SJSA1 (cell line): ENCODE measurements at places on chromosomes 1 and 21.

GRCh38 chr1:161973924-161974845 is 49.5 kb downstream of the OLFML2B start:
- no peaks in the 10 kb centered on the region for H3K27me3 ChIP-seq
- H3K36me3 ChIP-seq = no peaks in the 10 kb centered on the region
- peaks cover 7% of the 10 kb centered on the region for H3K4me1 ChIP-seq
- no peak overlapping the region for H3K27ac ChIP-seq
- no peak overlapping the region for H3K4me3 ChIP-seq
- no peak for DNase-seq

- no peaks in the 10 kb centered on the region for H3K27me3 ChIP-seq
- H3K27ac ChIP-seq = no peak overlapping the region
- no peak overlapping the region for H3K4me3 ChIP-seq
- DNase-seq = no peak
- H3K4me1 ChIP-seq = peaks cover 4% of the 10 kb centered on the region; the same call in 1 of the 2 replicates
Measured at GRCh38 chr1:160411271-160412027, 11.1 kb downstream of the VANGL2 start.

GRCh38 chr1:37949524-37950152 is 2.8 kb upstream of the INPP5B start:
- H3K4me1 ChIP-seq = peaks cover 20% of the 10 kb centered on the region
- no peak for DNase-seq
- H3K27me3 ChIP-seq = no peaks in the 10 kb centered on the region
- no peak overlapping the region for H3K27ac ChIP-seq
- peaks cover 4% of the 10 kb centered on the region; the same call in 1 of the 2 replicates for H3K36me3 ChIP-seq

GRCh38 chr1:32623775-32624174 is 26.6 kb downstream of the ZBTB8OS start:
- no peak overlapping the region for H3K4me3 ChIP-seq
- H3K36me3 ChIP-seq = peaks cover 50% of the 10 kb centered on the region
- no peaks in the 10 kb centered on the region for H3K27me3 ChIP-seq
- H3K27ac ChIP-seq = no peak overlapping the region

DNA sequence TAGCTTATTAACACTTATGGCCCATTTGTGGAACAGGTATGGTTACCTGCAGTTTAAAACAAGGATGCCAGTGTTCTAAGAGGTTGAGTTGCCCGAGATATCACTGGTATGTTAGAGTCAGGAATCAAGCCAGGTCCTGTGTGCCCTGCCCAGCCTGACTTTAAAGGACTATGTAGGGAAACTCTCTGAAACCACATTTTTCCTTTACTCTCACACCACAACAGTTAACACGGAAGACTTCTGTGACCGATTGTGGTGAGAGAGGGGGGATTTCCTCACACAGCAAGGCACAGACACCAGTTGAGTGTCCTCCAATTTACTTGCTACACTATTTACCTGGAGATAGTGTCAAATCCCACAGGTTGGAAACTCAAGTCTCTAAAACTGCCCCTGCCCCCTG is 47.8 kb downstream of the UCK2 start:
- H3K4me3 ChIP-seq = no peak overlapping the region
- DNase-seq = no peak
- no peaks in the 10 kb centered on the region for H3K36me3 ChIP-seq
- no peaks in the 10 kb centered on the region for H3K27me3 ChIP-seq

GRCh38 chr1:160776178-160776577 is 19.8 kb upstream of the LY9 start:
- H3K4me1 ChIP-seq = no peaks in the 10 kb centered on the region
- H3K27ac ChIP-seq = no peak overlapping the region
- DNase-seq = no peak
- H3K36me3 ChIP-seq = no peaks in the 10 kb centered on the region
- H3K4me3 ChIP-seq = no peak overlapping the region

GRCh38 chr1:158103861-158104522 is 76.7 kb upstream of the CD1D start:
- no peak for DNase-seq
- H3K4me1 ChIP-seq = peaks cover 17% of the 10 kb centered on the region
- no peak overlapping the region for H3K27ac ChIP-seq
- peaks cover 19% of the 10 kb centered on the region; the same call in 1 of the 2 replicates for H3K27me3 ChIP-seq
- H3K4me3 ChIP-seq = no peak overlapping the region
- no peaks in the 10 kb centered on the region; the same call in 1 of the 2 replicates for H3K36me3 ChIP-seq

- no peak overlapping the region for H3K4me3 ChIP-seq
- H3K27me3 ChIP-seq = 0 out of 2 replicates have a peak, but pooled peaks cover 3% of the 10 kb centered on the region
- H3K27ac ChIP-seq = no peak overlapping the region
- H3K4me1 ChIP-seq = no peaks in the 10 kb centered on the region
Measured at GRCh38 chr1:175319912-175320230, 127.3 kb upstream of the KIAA0040 start.

DNA sequence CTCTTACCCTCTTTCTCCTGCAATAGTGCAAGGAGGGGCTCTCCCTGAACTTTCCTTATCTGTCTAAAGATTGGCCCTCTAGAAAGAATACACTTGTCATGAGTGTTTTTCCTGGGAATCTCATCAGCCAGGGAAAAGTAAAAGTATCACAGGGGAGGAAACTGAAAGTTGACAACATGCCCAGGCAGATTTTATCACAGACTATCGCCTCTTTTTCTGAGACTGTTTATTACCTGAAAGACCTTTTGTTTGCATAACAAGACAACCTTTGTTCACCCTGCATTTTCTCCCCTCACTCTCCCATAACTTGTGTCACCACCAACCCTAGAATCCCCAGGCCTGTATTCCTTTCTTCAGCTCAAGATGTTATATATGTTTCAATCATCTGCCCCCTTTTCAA is 794.7 kb upstream of the ADAMTS5 start:
- no peaks in the 10 kb centered on the region for H3K36me3 ChIP-seq
- no peaks in the 10 kb centered on the region for H3K27me3 ChIP-seq
- no peak overlapping the region for H3K27ac ChIP-seq
- DNase-seq = no peak
- H3K4me1 ChIP-seq = no peaks in the 10 kb centered on the region

DNA sequence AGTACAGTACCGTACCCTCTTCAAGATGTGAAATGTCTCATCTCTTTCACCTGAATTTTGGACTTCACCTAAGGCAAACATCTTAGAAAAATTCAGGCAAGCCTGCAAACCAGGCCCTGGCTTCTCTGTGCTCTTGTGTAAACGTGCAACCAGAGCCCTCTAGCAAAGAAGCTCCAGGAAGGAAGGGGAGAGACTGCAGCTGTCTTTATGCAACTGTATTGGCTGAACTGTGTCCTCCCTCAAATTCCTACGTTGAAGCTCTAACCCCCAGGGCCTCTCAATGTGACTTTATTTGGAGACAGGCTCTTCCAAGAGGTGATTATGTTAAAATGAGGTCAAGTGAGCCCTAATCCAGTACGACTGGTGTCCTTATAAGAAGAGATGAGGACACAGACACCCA is 60.3 kb downstream of the SLC45A1 start:
- no peak for DNase-seq
- no peak overlapping the region for H3K27ac ChIP-seq
- H3K4me1 ChIP-seq = peaks cover 20% of the 10 kb centered on the region
- no peak overlapping the region for H3K4me3 ChIP-seq
- peaks cover 31% of the 10 kb centered on the region for H3K36me3 ChIP-seq
- H3K27me3 ChIP-seq = no peaks in the 10 kb centered on the region

DNA sequence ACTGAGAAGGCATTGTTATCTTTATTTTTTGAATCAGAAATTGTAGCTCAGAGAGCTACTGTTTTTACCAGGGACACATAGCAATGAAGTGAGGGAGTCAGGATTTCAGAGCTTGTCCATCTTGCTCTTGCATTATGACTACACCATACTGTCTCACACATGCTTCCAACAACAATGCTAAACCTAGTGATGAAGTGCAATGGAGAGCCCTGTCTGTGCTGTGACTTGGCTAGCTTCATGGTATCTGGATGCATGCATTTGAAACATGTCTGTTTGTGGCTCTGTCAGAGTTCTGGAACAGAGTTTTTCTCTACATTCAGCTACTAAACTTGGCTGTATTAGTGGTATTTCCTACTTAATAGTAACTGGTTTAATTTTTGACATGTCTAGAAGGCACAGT is 7.0 kb downstream of the PLPPR4 start:
- H3K27ac ChIP-seq = no peak overlapping the region
- H3K36me3 ChIP-seq = no peaks in the 10 kb centered on the region
- no peak for DNase-seq
- H3K4me1 ChIP-seq = peaks cover 18% of the 10 kb centered on the region
- H3K4me3 ChIP-seq = no peak overlapping the region

DNA sequence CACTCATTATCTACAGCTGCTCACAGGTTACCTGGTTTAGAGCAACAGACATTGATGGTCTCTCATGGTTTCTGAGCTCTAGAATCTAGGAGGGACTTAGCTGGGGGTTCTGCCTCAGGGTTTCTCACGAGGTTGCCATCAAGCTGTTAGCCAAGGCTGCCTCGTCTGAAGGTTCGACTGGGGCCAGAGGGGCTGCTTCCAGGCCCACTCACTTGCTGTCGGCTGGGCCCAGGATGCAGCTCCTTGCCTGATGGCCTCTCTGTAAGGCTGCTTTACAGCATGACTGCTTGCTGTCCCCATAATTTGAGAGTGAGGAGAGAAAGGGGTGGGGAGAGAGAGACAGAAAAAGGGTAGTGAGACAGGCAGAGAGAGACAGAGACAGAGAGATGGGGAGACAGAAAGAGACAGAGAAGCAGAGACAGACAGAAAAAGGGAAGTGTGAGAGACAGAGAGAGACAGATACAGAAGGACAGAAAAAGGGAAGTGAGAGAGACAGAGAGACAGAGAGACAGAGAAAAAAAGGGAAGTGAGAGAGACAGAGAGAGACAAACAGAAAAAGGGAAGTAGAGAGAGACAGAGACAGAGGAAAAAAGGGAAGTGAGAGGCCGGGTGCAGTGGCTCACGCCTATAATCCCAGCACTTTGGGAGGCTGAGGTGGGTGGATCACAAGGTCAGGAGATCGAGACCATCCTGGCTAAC is 106.8 kb upstream of the C1orf174 start:
- H3K4me1 ChIP-seq = no peaks in the 10 kb centered on the region
- no peak overlapping the region for H3K4me3 ChIP-seq
- no peaks in the 10 kb centered on the region for H3K27me3 ChIP-seq
- H3K27ac ChIP-seq = no peak overlapping the region

DNA sequence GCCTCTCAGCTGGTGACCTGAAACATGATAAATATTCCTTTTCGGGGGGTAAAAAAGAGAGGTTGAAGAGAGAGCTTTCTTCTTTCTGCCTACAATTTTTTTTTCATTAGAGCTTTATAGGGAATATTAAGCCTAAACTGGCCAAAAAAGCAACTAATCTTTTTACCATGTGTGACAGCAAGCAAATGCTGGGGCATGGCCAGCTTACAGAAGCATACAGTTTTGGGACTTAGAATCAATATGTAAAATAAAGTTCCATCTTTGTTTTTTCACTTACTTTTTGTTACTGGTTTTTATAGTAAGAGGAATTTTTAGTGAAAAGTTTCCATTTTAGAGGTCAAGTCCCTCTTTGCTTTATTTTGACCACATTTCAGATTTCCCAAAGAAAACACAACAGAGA is 301.2 kb upstream of the DEPDC1 start:
- no peak overlapping the region for H3K27ac ChIP-seq
- no peaks in the 10 kb centered on the region for H3K27me3 ChIP-seq
- H3K4me1 ChIP-seq = no peaks in the 10 kb centered on the region
- DNase-seq = no peak

GRCh38 chr1:95340061-95340460 is 106.1 kb downstream of the RWDD3 start:
- no peak for DNase-seq
- no peak overlapping the region for H3K4me3 ChIP-seq
- no peaks in the 10 kb centered on the region for H3K27me3 ChIP-seq
- no peaks in the 10 kb centered on the region for H3K4me1 ChIP-seq
- no peak overlapping the region for H3K27ac ChIP-seq
- no peaks in the 10 kb centered on the region for H3K36me3 ChIP-seq

DNA sequence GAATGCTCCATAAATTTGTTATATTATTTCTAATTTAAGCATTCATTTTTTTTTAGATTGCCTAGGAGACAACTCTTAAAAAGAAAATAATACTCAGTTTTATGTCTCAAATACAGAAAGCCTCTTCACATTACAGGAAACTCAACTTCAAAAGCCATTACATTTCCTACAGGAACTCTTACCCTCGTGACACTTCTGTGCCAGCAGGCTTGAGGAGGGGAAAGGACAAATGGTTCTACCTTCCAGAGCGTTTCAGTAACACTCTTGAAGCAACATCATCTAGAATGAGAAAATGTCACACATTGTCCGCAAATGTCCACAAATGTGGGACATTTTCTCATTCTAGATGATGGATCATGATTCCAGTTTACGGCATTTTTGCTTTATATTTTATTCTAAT is 51.7 kb downstream of the PTPN14 start:
- H3K27ac ChIP-seq = no peak overlapping the region
- no peak for DNase-seq
- no peak overlapping the region for H3K4me3 ChIP-seq
- no peaks in the 10 kb centered on the region for H3K27me3 ChIP-seq
- H3K36me3 ChIP-seq = peaks cover 5% of the 10 kb centered on the region; the same call in 1 of the 2 replicates

DNA sequence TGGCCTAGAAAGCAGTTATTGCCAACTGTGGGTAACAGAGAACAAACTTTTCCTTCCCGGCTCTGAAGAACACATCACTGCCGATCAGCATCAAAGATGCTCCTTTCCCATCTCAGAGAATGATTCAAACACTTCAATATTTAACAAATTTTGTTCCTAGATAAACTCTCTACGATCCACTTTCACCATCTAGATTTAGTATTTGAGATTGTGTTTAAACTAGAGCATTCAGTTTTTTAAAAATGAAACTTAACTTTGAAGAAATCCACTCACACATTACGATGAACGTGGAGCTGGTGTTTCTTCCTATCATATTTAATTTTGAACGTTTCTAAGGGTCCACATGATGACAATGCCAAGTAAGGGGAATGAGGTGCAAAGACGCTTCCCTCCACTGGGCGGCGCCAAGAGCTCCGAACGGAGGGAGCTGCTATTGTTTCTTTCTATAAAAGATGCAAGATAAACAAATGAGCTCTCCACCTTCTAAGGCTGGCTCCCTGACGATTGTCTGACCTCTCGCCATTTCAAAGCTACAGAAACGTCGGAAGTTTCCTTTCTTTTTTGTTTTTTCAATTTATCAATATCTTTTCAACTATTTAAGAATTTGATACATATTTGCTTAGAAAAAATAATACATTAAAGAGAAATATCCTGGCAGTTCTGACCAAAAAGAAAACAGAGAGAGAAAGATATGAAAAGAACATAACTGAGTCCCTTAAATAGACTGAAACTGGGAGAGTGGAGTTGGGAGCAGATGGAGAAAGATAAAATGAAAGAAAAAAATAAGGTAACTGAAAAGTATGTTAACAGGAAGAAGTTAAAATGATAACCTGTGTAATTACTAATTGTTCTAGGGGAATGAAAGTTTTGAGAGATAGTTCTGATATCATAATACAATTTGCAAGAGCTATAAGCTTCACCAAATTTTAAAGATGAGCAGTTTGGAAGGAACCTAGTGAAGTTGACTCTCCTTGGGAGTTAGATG is 4.4 kb upstream of the BARHL2 start:
- H3K36me3 ChIP-seq = no peaks in the 10 kb centered on the region
- no peaks in the 10 kb centered on the region; the same call in 1 of the 2 replicates for H3K4me1 ChIP-seq
- no peak overlapping the region for H3K4me3 ChIP-seq
- peaks cover 50% of the 10 kb centered on the region for H3K27me3 ChIP-seq
